ENCODE measurements at places on chromosomes 16 and 17. TPM values are rescaled to one million over a fixed set of nuclear protein-coding genes. Genes with fewer than 3 reads are reported as not detected.

DYNLRB2 gene
- total RNA-seq = not detected

ZNF19 gene
- total RNA-seq = 9.4 TPM

GAS7 gene
- 10.5 TPM for total RNA-seq

DNA sequence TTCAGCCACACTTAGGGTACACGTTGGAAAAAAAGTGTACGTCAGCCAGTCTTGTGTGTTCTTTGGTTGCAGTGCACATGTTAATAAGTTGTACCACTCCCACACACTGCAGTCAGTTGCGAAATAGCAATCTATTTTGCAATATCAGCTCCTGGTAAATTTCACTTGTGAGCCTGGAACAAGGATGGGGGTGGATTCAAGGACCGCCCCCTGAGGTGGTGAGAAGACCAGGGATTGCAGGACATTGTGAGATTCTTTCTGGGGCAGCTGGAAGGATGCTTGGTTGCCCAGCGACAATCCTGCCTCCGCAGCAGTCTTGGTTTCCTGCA lies 78.6 kb upstream of the ZFHX3 start:
- no peak for DNase-seq

GRCh38 chr17:15278380-15278779 lies 13.3 kb upstream of the PMP22 start:
- DNase-seq = no peak

GRCh38 chr16:61681124-61681523 lies 355.1 kb downstream of the CDH8 start:
- no peak for DNase-seq

GRCh38 chr17:71329310-71330098 lies 791.3 kb upstream of the SOX9 start:
- no peak for DNase-seq

DNA sequence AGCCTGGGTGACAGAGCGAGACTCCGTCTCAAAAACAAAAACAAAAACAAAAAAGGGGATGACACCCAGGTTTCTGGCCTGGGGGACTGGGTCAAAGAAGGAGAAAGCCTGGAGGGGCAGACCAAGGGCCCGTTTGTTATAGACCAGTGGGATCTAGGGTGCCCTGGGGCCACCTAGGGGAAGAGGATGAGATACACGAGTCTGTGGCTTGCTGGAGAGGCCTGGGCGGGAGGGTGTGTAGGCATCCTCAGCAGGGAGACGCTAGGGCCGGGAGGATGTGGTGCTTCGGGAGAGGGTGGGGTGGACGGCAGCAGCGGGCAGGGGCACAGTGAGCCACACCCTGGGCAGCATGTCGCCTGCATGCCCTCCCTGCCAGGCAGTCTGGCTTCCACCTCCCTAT lies 17.1 kb upstream of the CRK start:
- peak; percentile 34 for DNase-seq

DNA sequence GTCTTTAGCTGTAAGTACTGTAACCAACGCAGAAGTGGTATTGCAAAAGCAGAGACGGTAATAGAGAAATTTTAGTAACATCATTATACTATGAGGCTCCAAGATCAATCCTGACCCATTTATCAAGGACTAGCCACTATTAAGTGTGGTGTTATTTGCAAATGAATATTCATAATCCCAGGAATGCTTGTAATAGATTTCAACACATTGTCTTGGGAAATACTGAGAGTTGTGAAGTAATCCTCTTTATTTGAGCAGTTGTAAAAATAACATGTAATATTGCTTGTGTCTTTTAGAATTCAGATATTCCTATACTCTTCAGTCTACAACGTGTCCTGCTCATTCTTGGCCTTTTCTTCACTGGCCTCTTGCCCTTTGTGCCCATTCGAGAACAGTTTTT lies 46.4 kb downstream of the GDPD1 start:
- no peak for DNase-seq

GRCh38 chr16:74608944-74609343 lies 2.0 kb upstream of the GLG1 start:
- DNase-seq = peak; percentile 71

DNA sequence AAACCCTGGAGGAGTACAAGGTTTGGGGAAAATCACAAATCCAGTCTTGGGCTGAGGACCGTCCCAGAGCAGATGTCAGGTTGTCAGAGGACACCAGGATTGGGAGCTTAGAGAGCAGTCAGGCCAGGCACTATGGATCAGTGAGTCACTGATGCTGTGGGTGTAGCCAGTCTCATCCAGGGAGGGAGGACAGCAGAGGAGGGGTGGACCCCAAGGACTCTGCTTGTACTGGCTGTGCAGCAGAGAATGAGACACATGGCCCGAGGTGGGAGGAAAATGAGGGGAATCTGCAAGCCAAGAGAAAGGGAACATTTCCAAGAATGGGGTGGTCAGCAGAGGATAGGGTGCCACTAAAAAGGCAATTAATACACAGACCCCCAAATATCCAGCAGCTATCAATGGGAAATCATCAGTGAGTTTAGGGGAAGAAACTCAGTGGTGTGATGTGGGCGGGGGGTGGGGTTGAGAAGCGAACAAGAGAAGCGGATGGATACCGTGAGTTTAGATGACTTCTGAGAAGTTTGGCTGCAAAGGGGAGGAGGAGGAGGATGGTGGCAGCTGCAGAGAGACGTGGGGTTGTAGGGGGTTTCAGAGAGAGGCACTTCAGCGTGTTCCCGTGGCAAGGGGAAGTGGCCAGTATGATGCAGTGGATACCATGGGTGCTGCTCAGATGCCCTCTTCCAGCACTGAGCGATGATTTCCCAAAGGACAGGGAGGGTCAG lies 43.9 kb downstream of the ARHGAP27 start:
- DNase-seq = no peak

GRCh38 chr16:89934611-89935553 lies 11.7 kb downstream of the TUBB3 start:
- no peak for DNase-seq

GRCh38 chr16:62625326-62625725 lies 589.1 kb upstream of the CDH8 start:
- DNase-seq = no peak

DNA sequence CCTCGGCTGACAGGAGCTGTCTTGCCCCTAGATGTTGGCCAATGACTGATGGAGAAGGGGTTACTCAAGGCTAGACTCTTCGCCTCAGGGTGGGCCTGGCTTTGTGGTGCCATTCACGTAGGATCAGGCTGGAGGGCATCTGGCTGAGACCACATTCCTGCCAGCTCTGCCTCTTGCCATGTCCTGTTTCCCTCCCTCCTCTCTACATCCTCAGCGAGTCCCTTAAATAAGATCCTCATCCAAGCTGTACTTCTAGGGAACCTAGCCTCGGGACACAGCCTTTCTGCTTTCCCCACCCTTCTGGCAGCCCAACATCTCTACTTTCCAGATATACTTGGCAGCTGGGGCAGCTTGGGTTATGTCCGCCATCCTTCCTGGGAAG lies 27.9 kb upstream of the EFCAB13 start:
- no peak for DNase-seq

DNA sequence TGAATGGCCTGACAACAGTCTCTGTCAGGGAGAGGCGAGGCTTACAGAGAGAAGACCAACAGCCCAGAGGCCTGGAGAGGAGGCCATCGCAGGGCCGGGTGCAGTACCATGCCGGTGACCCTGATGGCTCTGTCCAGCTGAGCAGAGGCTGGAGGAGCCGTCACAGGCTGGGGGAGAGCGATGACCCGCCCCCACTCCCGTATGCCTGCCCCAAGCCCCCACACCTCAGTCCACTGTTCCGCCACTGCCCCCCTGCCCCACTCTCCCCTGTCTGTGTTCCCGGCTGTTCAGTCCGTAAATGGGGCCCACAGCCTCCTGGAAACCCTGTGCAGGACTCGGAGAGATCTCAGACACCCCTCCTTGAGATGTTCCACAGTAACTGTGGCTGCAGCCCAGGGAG lies 12.8 kb upstream of the FAM83G start:
- DNase-seq = no peak
